ENCODE measurements at places on chromosomes 5 and 9.

GRCh38 chr5:946720-947625, 54.3 kb downstream of the TRIP13 start:
- no peak for DNase-seq

GRCh38 chr5:59496524-59497134, 396.9 kb downstream of the PDE4D start:
- peak; percentile 14 for DNase-seq

- DNase-seq: no peak
Observed at GRCh38 chr5:31410089-31410488, 121.8 kb downstream of the DROSHA start.

DNA sequence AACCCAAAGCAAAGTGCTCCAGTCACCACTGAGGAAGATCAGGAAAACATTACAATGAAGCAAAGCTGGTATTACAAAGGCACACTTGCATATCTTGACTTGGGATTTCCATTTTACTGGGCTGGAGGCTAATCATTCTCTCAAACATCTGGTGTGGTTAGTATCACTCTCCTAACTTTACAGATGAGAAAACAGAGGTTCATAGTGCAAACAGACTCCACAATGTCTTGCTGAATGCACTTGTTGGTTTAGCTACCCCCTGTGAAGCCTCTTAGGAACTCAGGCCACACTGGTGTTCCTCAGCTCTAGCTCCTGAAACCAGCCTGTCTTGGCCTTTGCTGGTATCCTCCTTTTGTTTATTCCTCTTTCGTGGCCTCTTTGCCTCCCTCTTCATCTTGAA, 29.5 kb upstream of the SMAD5 start:
- DNase-seq: no peak

DNA sequence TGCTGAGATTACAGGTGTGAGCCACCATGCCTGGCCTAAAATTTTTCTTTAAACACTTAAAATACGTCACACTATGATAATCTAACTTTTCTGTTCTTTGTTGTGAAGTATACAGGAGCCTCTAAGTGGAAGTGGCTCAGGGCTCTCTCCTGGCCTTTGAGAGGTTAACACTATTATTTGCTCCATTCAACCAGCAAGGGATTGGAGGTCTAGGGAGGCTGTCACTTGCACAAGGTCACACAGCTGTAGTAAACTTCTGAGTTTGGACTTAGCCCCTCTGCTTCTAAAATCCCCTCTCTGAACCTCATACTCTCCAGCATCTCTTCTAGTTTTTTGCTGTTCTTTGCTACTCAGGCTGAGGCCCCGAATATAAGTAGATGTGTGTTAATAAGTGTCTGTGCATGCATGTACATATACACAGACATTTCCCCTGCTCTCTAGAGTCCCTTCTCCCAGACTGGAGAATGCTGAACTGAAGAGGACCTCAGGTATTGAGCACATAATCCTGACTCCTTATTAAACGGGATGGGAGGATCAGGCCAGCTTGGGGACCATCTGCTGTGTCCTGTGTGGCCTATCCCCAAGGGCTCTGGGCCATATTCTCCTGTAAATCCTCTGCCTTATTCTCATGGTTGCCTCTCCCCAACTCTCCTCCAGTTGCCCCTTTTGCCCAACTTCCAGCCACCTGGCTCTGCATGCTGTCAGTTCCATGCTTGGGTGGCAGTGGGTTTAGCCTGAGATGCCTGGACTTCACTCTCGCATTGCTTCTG, 87.0 kb upstream of the SPRY4 start:
- DNase-seq: no peak

DNA sequence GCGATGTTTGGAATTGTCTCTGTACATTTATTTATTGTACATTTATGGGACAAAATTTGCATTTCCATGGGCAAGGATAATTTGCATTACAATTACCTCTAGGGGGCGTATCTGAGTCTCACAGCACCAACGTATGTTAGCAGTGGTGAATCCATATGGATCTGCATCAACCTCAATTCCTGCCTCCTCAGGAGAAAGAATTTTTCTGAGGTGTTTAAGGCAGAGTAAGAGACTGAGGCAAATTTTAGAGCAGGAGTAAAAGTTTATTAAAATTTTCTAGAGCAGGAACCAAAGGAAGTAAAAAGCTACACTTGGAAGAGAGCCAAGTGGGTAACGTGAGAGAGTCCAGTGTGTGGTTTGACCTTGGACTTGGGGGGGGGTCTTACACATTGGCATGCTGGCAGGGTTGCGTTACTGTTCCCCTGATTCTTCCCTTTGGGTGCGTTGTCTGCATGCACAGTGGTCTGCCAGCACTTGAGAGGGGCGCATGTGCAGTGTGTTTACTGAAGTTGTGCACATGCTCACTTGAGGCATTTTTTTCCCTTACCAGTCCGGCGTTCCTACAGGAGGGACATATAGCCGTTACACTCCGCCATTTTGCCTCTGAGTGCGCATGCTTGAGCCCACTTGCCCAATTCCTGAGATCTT, 21.0 kb upstream of the RAB14 start:
- DNase-seq: peak; percentile 16

DNA sequence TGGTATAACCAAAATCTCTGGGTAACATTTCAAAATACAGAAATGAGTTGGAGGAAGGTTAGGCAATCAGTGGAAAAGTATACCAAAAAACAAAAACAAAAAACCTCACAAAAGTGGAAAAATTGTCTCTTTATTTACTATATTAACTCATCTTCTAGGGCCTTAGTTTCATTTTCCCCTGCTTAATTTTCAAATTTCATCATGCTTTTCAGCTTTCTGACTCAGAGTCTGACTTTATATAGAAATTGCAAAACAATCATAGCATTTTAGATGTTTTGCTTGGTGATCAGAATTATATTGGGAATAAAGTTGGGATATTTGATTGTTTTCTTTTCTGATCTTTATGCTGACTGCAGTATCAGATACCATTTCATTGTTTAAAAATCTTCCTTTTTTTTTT, 257.0 kb upstream of the PRR16 start:
- no peak for DNase-seq

DNA sequence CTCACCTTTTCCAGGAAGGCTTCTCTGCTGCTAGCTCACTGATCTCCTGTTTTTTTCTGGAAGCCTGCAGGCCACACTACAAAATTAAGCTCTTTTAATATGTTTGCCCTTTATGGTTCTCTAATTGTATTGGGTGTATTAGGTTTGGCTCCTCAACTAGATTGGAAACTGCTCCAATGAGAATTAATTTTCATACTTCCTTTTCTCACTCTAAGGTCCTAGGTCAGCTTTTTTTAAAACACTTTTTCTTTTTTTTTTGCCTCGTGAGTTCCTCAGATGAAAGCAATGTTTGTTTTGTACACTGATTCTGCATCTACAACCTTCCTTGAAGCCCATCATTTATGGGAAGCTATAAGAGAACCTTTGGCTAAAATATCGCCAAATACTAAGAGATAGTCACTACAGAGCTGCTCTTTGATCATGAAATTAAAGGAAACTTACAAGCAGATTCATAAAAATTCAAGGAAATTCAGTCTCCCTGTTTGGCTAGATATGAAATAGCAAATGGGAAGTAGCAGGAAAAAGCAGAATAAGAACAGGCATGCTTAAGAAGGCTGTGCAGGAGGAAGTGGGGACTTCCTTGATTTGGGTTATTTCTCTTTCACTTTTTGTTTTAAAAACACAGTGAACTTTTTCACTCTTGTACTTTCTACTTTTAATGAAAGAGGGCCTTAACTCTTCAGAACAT, 55.2 kb upstream of the FYB1 start:
- DNase-seq: peak; percentile 41

DNA sequence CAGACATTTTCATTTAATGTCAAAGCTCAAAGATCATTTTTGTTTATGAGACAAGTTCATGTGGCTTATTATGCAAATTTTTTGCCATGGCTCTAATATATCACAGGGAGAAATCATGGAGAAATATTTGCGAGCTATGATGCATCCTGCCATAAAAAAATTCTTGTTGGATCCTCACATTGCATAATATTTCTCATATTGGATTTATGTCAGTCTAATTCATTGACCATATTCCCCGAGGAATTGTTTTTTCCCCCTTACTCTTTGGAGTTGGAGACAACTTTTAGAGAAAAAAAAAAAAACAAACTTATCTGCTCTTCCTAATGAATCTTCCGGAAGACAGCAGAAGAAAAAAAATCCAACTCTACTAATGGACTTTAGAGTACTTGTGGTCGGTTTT, 4.3 kb downstream of the ZNF462 start:
- DNase-seq: no peak

GRCh38 chr5:95727764-95728191, 3.4 kb upstream of the RHOBTB3 start:
- no peak for DNase-seq

- no peak for DNase-seq
Observed at GRCh38 chr9:98173181-98173580, 19.3 kb downstream of the CORO2A start.

DNA sequence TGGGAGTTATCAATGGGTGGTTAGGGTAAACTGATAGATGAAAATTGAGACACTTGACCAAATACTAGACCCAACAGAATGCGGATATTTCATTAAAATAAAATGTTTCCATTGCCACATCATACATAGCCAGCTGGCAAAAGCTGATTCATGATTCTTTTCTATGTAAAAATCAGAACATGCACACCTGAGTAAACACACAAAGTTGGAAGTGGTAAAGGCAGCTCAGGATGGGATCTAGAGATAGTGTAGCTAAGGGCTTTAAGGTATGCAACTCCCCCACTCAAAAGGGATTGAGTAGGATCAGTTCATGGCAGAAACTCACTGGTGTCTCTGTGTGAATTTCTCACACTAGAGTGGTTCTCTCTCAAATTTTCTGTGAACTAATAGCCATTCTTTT, 541.1 kb upstream of the GRAMD2B start:
- DNase-seq: no peak

DNA sequence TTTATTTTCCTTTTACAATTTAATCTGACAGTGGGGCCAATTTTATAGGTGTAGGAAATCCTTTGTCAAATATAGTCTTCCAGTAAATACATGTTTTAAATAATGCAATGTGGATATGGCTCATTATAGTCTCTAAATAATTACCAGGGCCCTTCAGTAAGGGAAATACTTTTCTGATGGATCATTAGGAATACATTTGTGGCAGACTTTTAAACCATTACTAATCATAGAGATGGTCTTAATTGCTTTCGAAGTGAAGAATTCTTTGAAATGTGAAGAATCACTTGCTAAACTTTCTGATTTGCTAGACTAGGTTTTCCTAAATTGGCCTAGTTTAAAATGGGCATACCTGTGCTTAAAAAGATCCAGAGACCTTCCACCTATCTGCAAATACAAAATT, 105.6 kb upstream of the ELL2 start:
- no peak for DNase-seq

GRCh38 chr9:136551401-136552116, 5.7 kb upstream of the NOTCH1 start:
- no peak for DNase-seq

GRCh38 chr5:163565931-163566608, 60.7 kb downstream of the MAT2B start:
- DNase-seq: peak; percentile 35

GRCh38 chr5:31366941-31367340, 165.0 kb downstream of the DROSHA start:
- no peak for DNase-seq

- peak; percentile 71 for DNase-seq
Observed at GRCh38 chr9:19232823-19233194, 2.3 kb downstream of the DENND4C start.

- DNase-seq: peak; percentile 45
Observed at GRCh38 chr5:80569961-80570786, at the start of gene ANKRD34B. Gene ANKRD34B (minus strand): TSS chr5:80570280. CDS start chr5:80560019, 10,261 bp downstream.

DNA sequence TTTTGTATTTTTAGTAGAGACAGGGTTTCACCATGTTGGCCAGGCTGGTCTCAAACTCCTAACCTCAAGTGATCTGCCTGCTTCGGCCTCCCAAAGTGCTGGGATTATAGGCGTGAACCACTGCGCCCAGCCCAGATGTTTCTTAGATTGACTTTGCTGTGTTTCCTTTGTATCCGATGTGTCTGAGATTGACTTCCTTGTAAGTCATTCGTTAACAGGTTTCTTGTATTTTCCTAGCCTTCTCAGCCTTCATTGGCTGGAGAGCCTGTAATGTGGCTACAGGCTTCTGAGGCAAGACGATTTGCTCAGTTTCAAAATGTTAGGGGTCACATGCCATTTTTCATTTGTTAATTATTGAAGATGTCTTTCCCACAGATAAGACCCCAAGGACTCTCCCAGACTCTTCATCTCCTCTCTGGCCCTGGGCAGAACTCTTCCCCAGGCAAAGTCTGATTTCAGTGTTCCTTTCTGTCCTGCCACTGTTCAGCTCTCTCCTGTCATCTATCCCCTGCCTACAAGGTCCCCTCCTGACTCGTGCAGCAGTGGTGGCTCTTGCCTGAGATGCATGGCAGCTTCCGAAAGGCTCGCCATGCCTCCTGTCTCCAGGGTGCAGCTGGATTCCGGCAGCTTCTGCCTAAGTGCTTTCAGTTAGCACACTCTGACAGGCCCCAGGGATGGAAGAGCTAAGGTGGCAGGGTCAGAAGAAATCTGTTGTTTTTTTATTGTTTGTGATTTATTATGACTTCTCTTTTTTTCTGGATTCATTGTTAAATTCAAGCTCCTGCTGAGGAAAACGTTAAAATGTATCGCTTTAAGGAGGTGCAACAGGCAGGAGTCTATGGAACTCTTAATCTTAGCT, 206.4 kb downstream of the AOPEP start:
- no peak for DNase-seq

DNA sequence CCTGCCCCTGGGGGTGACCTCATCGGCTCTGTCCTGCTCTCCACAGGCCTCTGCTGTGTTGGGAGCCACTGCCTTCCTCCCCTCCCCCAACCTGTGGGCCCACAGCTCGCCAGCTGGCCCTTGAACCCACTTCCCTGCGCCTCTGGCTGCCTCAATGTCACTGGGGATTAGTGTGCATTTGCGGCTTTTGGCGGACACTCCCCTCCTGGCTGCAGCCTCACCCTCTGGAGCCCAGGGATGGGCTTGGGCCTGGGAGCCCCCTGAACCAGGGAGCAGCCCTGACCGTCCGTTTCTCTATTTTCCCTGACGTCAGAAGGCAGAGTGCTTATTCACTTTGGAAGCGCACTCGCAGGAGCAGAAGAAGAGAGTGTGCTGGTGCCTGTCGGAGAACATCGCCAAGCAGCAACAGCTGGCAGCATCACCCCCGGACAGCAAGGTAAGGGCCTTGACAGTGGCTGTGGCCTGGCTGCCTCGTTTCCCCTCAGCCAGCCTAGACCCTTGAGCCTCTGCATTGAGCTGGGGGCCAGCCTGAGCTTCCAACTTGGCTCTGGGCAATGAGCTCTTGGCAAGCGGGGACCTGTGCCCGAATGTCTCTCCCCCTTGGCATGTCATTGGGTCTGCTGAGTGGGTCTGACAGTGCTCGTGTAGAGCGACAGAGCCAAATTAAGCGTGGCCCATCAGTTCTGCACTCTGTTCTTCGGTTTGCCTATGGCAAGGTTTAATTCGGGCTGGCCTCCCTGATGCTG, 73.1 kb downstream of the RGS3 start:
- DNase-seq: no peak

- DNase-seq: peak; percentile 90
Observed at GRCh38 chr9:91711755-91712601, 238.1 kb downstream of the ROR2 start.

GRCh38 chr5:177553671-177554429, 513 bp downstream of the FAM193B start:
- peak; percentile 39 for DNase-seq

GRCh38 chr9:114653556-114654159, 3.9 kb downstream of the TEX53 start:
- DNase-seq: peak; percentile 84
